ENCODE measurements at places on chromosomes 2 and 18.

DNA sequence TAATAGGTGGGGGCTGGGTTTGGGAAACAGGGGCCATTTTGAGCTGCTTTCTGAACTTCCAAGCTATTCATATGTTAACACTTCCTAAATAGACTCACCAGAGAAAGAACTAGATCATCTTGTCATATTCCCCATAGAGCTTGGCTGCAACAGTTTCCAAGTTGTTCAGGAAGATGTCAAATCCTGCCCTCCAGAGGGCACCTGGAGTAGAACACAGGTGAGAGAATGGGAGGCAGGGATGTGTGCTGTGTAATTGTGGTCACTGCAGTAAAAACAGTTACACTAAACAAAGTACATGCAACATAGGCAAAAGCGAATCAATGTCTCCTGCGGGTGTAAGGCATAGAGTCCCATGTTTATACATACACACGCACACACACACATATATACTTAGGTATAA lies 34.5 kb upstream of the LRRC30 start:
- no peak for DNase-seq

GRCh38 chr18:6399776-6400175 lies 14.9 kb downstream of the L3MBTL4 start:
- no peak for DNase-seq

DNA sequence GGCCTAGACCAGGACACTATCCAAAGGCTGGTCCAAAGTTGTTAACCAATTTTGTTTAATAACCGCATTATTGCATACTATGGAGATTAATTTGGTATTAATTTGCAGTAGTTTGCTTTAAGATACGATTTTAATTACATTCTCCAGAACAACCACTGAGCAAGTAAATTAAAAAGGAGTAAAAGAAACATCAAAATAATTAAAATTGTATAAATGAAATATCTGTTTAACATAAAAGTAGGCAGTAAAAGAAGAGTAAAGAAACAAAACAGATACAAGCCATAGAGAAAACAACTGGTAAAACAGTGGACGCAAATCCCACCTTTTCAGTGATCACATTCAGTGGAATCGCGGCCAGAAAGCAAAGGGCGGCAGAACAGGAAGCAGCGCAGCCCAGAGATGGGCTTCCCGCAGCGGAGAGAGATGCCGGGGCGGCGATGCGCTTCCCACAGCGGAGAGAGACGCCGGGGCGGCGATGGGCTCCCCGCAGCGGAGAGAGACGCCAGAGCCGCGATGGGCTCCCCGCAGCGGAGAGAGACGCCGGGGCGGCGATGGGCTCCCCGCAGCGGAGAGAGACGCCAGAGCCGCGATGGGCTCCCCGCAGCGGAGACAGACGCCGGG lies 176.8 kb downstream of the RTP5 start:
- no peak for DNase-seq

- DNase-seq, result no peak
Observed at GRCh38 chr2:2871480-2872308, 505.9 kb downstream of the EIPR1 start.

GRCh38 chr18:25560369-25560768 lies 208.4 kb upstream of the ZNF521 start:
- no peak for DNase-seq

- no peak for DNase-seq
Observed at GRCh38 chr18:70359071-70359470, 70.2 kb downstream of the SOCS6 start.

DNA sequence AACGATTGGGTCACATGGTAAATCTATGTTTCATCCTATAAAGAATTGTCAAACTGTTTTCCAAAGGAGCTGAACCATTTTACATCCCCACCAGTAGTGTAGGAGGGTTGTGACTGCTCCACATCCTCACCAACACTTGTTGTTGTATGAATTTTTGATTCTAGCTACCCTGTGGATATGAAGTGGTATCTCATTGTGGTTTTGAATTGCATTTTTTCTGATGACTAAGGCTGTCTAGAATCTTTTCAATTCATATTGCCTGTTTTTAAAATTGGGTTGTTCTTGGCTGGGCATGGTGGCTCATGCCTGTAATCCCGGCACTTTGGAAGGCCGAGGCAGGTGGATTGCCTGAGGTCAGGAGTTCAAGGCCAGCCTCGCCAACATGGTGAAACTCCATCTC lies 44.5 kb downstream of the TXNL1 start:
- no peak for DNase-seq

- DNase-seq, result no peak
Observed at GRCh38 chr2:207037896-207038295, 98.6 kb downstream of the CPO start.

GRCh38 chr18:63175264-63175663 lies 144.3 kb downstream of the BCL2 start:
- DNase-seq, result no peak

- DNase-seq, result no peak
Observed at GRCh38 chr2:133293544-133294353, 274.5 kb downstream of the NCKAP5 start.

GRCh38 chr18:22871809-22872525 lies 61.2 kb upstream of the RBBP8 start:
- DNase-seq, result no peak

DNA sequence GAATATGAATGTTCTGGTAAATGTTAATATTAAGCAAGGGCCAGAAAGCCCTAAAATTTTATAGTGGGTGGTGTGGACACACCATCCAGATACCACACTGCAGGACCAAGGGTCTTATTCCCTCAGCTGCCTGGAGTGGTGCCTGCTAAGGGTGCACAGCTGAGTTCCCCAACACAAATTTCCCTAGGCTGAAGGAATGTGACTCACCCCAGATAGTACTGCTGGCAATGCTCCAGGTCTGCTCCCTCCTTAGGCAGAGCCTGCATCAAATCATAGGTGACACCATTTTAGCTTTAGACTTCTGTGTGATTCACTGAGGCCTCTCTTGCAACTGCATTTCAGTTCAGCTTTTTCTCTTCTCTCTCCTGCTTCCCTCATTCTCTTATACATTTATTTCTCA lies 321.1 kb downstream of the SATB2 start:
- no peak for DNase-seq

Data from NCI-H526 treated with DMSO at 0.1 percent for 48 hours (cell line).